ENCODE measurements at places on chromosomes 3 and 15.

DNA sequence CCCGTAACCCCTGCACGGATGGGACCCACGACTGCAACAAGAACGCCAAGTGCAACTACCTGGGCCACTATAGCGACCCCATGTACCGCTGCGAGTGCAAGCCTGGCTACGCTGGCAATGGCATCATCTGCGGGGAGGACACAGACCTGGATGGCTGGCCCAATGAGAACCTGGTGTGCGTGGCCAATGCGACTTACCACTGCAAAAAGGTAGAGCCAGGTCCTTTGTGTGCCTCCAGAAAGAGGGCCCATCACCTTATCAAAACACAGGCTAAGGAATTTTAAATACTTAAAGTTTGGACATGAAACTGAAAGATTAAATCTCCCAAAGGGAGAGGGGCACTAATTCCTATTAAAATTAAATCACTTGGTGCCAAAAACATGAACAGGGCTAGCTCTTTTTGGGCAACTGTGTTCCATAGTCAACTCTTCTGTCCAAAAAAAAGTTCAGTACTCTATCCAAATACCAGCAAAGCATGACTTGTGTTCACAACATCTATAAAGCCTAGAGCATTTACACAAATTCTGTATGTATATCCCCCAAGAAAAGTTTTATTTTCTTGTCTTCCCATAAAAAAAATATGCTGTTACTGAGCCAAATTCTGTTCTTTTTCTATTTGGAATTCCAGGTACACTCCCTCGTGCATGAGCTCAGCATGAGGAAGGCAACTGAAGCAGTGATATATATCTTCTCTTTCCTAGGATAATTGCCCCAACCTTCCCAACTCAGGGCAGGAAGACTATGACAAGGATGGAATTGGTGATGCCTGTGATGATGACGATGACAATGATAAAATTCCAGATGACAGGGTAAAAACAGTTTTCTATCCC lies 9.2 kb downstream of the THBS1 start:
- DNase-seq = no peak

GRCh38 chr15:76674883-76675282 lies 230.3 kb downstream of the SCAPER start:
- no peak for DNase-seq

GRCh38 chr3:42019144-42019952 lies 57.4 kb upstream of the ULK4 start:
- DNase-seq = no peak

GRCh38 chr3:160126051-160126450 lies 99.2 kb upstream of the C3orf80 start:
- DNase-seq = no peak

DNA sequence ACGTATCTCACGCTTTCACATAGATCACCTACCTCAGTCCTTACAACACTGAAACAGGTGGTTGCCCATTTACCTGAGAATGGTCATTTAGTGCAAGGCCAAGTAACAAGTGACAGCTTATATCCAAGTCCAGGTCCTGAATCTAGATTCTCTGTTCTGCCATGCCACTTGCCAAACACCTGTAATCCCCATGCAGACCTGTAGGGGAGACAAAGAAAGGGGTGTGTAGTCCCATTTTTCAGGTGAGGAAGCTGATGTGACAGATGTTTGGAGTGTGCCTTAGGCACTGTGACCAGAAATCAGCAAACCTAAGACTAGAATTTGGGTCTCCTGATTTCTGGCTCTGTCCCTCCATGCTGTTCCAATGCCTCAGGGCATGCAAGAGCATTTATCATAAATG lies 12.7 kb downstream of the ZNF35 start:
- no peak for DNase-seq

DNA sequence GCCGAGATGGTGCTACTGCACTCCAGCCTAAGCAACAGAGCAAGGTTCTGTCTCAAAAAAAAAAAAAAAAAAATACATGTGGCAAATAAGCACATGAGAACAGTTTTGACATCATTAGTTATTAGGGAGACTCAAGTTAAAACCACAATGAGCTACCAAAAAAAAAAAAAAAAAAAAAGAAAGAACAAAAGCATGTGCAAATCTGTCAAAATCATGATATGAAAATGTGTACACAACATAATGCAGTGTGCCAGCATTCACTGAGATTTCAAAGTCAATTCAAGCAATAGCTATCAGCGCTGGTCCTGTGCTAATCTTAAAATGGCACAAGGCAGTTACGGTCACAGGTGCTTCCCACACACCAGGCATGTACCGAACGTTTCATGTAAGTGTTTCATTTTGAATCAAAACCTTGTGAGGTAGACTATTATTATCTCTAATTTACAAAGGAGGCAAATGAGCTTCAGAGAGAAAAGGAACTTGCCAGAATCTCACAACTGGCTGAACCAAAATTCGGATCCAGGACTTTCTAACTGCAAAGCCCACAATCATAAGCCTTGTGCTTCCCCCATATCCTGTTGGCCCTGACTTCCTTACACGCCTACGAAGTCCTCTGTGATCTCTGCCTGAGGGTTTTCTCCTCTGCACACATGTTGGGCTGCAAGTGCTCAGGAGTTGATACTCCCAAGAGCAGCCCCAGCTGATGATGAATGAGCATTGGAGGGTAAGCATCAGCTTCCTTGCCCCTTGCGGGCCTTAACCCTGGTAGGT lies 200.1 kb upstream of the PROK2 start:
- no peak for DNase-seq

- DNase-seq = no peak
Observed at GRCh38 chr3:13285007-13285567, 135.0 kb downstream of the NUP210 start.

GRCh38 chr3:179068779-179069530 lies 2.7 kb downstream of the ZMAT3 start:
- no peak for DNase-seq

- DNase-seq = no peak
Observed at GRCh38 chr3:58003093-58003492, 5.1 kb upstream of the FLNB start.

- DNase-seq = no peak
Observed at GRCh38 chr15:64246364-64247189, 83.8 kb upstream of the PPIB start.

GRCh38 chr15:58870451-58870850 lies 63.0 kb downstream of the SLTM start:
- DNase-seq = no peak

DNA sequence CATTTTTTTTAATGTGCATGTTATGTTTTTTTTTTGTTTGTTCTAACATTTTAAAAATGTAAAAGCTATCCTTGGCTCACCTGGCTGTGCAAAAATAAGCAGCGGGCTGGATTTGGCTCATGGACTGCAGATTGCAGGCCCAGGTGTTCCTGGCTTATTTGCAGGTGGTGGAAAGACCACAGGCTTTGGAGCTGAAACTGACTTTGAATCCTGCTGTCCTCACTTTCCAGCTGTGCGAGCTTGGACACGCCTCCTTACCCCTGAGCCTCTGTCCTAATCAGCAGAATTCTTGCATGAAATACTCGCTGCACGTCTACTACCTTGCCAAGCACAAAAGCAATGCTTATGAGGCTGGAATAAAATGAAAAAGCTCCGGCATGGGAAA lies 188.7 kb upstream of the TPM1 start:
- no peak for DNase-seq

GRCh38 chr3:130758624-130759369 lies 12.2 kb upstream of the PIK3R4 start:
- DNase-seq = no peak

DNA sequence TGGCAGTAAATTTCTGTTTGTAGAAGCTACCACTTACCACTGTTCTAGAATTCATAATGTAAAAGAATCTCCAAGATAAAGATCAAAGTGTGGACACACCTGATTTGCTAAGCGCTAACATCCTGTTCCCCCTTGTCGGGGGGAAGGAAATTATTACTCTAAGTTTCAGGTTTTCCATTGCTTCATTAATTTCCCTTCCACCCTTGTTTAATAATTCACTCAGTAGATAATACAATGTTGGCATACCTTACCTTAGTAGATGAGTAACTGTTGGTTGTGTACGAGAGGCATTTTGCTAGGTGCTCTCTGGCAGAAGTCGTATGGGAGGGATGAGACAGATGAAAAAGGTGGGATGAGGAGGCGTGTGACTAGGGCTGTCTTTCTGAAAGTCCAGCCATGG lies 641.2 kb upstream of the ARRDC4 start:
- DNase-seq = no peak

GRCh38 chr3:122508135-122508914 lies 6.4 kb downstream of the KPNA1 start:
- no peak for DNase-seq
